ENCODE measurements at places on chromosomes 3 and 15.
A peak's percentile ranks its signal among the peaks of the same experiment; 100 is the strongest.

DNA sequence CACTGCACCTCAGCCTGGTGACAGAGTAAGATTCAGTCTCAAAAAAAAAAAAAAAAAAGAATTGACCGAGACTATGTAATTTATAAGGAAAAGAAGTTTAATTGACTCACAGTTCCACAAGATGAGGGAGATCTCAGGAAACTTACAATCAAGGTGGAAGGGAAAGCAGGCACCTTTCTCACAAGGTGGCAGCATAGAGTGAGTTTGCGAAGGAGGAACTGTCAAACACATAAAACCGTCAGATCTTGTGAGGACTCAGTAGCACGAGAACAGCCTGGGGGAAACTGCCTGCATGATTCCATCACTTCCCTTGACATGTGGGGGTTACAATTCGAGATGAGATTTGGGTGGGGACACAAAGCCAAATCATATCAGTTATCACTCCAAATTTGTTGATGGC lies 380.9 kb downstream of the EDEM1 start:
- DNase-seq = peak; percentile 35

DNA sequence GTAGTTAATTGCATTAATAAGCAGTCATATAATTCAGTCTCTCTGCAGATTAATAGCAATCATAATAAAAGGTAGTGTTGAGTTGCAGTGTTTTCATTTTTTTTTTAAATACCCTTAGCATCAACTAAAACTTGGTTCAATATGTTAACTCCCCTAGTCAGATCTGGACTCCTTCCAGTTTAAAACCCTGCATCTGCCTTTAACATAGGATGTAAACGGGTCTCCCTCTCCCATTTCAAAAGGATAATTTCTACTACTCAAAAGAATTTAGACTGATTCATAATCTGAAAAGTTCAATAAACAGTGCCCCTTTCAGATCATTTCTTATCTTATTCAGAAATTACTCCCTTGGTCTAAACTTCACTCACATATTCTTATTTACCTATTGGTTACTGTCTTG lies 11.4 kb downstream of the CPOX start:
- no peak for DNase-seq

GRCh38 chr3:12793701-12794100 lies 2.8 kb upstream of the CAND2 start:
- no peak for DNase-seq

- DNase-seq = no peak
Measured at GRCh38 chr3:119659606-119660291, 640 bp downstream of the POPDC2 start.

- DNase-seq = no peak
Measured at GRCh38 chr3:161067335-161067734, 37.8 kb downstream of the B3GALNT1 start.
